Right cardiac atrium (tissue), 5 donors: ENCODE measurements at places on chromosomes 2 and 18.

GRCh38 chr2:206277503-206277902 lies 3.0 kb downstream of the ZDBF2 start:
- DNase-seq, result no peak

- DNase-seq, result peak; percentile 98
Measured at GRCh38 chr2:174248187-174248997, at the start of gene OLA1. Gene OLA1 (minus strand): TSS chr2:174248532. CDS start chr2:174246815, 1,717 bp downstream.

GRCh38 chr2:188412190-188412589 lies 120.5 kb downstream of the GULP1 start:
- DNase-seq, result no peak

GRCh38 chr2:96090196-96090926 lies 26.0 kb downstream of the ADRA2B start:
- no peak for DNase-seq

DNA sequence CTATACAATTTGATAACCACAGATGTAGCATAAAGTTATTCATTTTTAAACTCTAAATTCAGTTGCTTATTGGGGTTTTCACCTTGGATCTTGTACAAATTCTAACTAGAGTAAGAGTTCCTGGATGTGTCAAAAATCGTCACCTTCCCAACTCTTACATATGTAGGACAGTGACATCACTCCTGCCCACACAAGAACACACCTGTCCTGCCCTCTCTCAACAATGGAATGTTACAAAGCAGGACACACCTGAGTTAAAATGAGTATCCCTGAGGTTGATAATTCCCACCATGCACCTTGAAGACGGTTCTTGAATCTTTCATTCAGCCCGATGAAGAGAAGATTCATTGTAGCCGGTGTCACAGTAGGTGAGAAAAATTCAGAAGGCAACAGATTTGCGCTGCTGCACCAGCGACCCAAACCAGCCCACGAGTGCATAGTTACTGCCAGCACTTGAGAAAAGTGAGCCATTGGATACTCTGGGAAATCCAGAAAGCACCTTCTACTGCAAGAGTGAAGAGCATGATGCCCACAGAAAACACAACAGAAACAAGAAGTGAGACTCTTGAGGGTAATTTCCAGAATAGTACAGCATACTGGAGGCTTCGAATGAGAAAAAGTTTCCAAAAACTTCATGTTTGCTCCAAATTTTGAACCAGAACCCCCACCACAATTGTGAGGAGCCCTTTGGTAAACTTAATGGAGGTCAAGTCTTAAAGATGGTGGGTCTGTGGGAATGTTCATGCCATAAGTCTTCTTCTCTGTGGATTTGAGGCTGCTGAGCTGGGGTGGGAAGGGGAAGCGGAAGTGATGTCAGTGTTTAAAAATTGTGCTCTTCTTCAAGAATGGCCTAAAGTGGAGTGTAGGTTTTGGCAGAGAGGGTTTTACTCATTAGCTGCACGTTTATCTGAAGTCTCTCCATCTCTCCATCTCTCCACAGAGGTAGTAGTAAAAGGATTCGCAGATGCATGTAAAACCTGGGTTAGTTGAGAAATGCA lies 34.7 kb upstream of the ADAM23 start:
- no peak for DNase-seq

- DNase-seq, result no peak
Measured at GRCh38 chr2:28486526-28486925, 9.3 kb upstream of the PLB1 start.
